ENCODE measurements at places on chromosomes 7 and 10.

DNA sequence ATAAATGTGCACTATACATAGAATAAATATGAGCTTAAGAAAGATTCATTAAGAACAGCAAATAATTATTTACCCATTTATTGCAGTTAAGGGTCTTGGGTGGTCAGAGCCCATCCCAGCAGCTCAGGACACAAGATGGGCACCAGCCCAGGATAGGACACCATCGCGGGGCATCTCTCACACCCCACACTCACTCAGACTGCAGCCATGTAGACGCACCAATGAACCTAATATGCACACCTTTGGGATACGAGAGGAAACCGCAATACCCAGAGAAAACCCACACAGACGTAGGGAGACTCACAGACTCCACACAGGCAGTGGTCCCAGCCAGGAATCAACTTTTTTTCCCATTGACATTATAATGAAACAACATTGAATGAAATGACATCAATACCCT, 36.0 kb downstream of the CARD11 start:
- no peak for DNase-seq

DNA sequence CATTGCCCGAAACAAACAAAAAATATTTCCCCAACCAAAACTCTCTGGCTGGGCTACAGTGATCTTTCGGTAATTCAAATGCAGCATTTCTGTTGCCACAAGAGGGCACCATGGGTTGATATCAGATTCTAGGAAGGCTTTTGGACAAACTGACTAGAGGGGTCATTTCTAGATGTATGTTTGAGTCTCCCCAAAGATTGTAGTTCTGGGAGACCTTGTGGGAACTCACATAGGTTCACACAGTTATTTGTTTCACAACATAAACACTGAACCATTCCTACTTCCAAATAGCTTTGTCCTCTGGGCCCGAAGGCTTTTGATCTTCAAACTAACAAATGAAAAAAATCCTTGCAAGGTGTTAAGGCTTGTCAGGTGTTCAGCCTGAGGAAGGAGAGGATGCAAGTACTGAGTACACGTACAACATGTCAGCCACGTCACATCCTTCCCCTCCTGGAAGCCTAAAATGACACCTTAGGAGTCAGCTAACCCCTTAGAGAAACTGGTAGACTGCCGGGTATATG, 37.0 kb upstream of the IL15RA start:
- peak; percentile 30 for DNase-seq

- no peak for DNase-seq
Measured at GRCh38 chr7:108455998-108456677, at the start of gene NRCAM. TSS of gene NRCAM (minus strand) at chr7:108456436. CDS start at chr7:108240064, 216,372 bp downstream.

GRCh38 chr10:53726921-53727320, 954.3 kb upstream of the MBL2 start:
- no peak for DNase-seq

- DNase-seq = no peak
Measured at GRCh38 chr10:50592961-50593418, 30.8 kb downstream of the SGMS1 start.

- no peak for DNase-seq
Measured at GRCh38 chr10:70340137-70340536, 42.3 kb downstream of the LRRC20 start.

DNA sequence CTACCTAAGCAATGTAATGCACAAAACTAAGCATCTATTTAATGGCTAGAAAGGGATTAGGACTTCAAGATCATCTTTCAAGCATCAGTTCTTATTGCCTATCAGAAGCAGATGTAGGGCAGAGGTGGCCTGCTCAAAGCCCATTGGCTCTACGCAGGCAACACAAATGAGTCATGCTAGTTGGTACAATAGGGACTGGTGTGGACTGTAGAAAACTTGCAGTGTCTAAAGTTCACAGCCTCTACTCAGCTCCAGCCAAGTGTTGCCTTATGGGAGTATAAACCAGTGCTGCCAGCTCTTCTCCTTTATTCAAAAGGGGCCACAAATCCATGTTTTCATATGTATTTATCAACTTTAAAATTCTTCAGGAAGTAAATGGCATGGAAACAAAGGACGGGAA, 31.7 kb downstream of the ASAH2 start:
- no peak for DNase-seq

DNA sequence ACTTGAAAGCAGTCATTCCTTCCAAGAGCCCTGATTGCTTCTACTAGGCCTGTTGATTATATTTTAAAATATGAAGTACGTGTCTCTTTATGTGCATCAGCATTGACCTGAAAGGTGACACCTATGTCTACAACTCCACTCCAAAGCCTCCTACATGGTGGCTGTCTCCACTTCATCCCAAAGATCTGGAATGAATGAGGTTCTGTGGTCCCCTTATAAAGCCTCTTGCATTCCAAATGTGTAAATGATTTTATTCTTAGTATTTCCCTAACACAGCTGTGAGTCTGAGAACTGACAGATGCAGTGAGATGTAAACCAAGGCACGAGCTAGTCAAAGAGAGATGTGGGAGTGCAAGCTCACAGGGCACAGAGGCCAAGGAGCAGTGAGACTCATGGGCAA, 176.0 kb upstream of the SVIL start:
- no peak for DNase-seq

GRCh38 chr10:117663750-117664149, 121.2 kb downstream of the EMX2 start:
- peak; percentile 9 for DNase-seq

- DNase-seq = no peak
Measured at GRCh38 chr10:5511231-5511884, 12.0 kb upstream of the CALML5 start.

GRCh38 chr10:71694567-71694968, 25.0 kb downstream of the C10orf105 start:
- peak; percentile 34 for DNase-seq

GRCh38 chr10:4770801-4771553, 55.0 kb upstream of the AKR1E2 start:
- DNase-seq = no peak

DNA sequence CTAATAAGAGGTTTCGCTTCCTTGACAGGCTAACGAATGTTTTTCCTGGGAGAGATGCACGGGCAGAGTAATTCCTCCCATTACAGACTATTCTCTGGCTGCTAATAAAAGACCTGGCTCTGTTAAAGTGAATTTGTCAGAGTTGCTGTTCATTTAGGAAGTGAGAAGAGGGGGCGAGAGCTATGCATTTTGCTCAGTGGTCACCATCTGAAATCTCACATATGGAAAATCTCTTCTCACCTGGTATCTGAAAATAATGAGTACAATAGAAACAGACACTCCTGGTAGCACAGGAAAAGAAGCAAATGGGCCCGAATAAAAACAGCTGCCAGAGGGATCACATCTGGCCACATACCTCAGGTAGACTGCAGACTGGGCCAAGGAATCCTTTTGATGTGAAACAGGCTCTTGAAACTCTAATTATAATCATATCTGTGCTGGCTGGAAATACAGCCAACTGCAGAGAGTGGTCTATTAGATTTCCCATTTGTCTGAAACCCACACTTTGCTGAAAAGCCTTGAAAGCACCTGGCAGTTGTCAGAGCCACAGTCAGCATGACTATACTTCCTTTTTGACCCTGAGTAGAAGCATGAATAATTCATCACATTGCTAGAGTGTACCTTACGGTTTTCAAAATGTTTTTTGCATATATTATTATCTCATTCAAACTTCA, 33.6 kb downstream of the AOAH start:
- DNase-seq = no peak

- DNase-seq = no peak
Measured at GRCh38 chr10:129532838-129533237, 65.8 kb downstream of the MGMT start.

GRCh38 chr7:26202019-26202990, 760 bp downstream of the CBX3 start:
- peak; percentile 42 for DNase-seq

DNA sequence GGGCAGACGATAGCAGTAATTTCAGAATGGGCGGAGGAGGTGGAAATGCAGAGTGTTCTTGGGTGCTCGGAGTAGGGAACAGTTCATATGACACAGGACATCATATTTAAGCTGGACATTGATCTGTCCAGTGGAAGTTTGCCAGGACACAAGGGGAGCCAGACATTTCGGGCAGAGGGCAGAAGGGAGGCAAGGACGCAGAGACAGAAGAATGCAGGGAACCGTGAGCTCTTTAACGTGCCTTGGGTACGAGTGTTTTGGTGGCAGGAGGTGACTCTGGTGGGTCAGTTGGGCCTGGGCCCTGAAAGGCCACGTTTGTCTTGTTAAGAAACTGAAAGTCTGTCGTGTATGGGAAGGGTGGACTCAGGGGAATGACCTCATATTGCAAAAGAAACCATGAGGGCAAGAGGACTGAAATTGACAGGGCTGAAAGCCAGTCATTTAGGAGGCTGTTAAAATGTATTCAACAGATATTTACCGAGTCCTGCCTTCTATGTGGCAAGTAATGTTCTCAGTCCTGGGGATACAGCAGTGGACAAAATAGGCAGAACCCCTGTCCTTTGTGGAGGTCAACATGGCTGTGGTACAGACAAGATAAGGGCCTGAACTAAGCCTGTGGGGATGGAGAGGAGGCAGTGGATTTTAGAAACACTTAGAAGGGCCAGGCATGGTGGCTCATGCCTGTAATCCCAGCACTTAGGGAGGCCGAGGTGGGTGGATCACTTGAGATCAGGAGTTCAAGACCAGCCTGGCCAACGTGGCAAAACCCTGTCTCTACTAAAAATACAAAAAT, 2.2 kb downstream of the OPTN start:
- DNase-seq = no peak

GRCh38 chr10:22779331-22780019, 65.1 kb upstream of the PIP4K2A start:
- no peak for DNase-seq

GRCh38 chr7:125057963-125058362, 128.3 kb upstream of the POT1 start:
- no peak for DNase-seq

DNA sequence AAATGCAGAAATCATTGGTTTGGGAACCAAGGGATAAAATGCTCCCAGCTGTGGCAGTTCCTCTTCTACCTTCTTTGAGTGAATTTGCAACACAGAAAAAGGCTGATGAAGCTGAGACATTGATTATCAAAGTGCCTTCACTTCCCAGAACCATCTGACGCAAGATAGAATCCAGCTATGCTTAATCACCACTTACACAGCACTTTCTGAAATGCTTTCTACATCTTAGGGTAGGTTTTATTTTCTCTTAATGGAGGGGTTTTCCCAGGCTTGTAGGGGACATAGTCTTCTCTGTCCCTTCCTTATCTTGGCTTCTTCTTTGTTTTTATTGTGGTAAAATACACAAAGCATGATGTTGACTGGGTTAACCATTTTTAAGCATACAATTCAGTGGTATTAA, 332.6 kb upstream of the ZNF32 start:
- DNase-seq = no peak

GRCh38 chr10:72257051-72257892, 16.5 kb upstream of the DDIT4 start:
- DNase-seq = no peak
